ENCODE measurements at places on chromosomes 2 and 18.

DNA sequence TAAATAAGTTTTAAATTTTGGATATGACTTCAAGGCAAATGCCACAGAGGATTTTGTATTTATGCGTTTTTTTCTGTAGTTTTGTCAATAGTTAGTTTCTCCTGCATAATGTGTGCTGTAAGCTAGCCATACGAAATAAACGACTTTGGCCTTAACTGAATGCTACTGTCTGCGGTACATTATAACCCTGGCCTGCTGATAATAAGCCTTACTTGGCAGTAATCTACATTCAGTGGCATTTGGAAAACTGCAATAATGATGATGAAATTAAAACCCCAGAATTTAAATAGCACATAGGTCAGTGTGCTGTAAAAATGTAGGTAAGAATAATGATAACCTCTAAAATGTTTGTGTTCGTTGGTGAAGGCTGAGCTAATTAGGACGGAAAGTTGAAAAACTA, 88.8 kb downstream of the LRP1B start:
- DNase-seq = no peak

DNA sequence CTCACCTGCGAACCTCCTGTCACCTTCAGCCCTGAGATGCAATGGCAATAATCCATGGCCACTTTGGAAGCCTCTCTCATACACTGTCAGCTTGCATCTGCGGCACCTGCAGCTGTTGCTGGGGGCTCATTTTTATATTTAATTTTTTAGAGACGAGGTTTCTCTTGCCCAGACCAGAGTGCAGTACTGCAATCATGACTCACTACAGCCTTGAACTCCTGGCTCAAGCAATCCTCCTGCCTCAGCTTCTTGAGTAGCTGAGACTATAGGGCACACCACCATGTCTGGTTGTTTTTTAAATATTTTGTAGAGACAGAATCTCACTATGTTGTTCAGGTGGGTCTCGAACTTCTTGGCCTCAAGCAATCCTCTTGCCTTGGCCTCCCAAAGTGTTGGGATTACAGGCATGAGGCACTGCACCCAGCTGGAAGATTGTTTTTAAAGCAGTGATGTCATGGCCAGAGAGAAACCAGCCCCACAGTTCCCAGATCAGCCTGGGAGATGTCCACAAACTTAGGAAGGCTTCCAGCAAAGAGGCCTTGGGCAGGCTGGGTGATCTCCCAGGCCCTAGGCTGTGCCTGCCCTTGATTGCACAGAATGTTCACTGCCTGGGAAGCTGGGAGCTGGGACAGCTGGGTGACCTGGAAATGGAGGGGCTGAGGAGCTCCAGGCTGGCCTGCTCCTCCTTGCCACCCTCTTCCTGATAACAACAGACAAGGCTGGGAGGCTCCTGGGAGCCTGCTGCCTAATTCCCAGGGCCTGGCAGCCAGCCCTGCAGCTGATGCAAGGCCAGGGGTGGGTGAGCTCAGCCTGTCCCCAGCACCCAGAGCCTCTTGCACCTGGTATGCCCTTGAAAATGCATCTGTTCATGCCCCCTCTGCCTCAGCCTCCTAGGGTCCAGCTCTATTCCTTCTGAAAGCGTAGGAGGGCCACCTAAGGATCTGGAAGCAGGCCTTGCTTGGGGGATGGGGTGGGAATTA, 27.1 kb downstream of the SH2D6 start:
- DNase-seq = no peak

DNA sequence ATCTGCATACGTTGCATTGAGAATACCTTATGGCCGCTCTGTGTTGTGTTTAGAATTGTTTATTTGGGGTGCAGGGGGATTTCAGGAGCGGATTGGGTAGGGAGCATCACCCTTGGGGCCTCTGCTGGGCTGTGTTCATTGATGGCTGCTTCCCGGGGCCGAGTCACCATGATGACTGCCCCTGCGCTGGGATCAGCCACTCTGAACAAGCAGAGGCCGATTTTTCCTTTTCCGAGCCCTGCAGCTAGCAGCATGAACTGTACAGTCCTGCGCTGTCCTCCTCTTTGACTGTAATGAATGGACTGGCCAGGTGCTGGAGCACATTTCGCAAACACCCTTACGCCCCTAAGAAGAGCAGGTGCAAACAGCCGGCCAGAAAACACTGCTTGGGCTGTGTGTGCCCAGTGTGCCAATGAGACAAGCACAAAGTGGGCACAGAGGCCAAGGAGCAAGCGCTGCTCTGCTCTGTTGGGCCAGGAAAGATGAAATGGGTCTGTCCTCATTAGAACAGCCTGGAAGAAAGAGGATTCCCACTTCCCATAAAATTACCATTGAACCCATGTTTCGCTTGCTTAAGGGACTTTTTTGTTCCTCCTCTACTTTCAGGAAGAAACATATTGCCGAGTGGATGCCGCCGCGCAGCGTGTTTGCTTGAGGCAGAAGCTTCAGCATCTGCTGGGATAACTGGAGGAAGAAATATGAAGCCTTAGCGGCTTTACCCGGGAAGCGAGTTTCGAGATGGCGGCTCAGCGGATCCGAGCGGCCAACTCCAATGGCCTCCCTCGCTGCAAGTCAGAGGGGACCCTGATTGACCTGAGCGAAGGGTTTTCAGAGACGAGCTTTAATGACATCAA, 82.7 kb downstream of the SH3BP4 start:
- no peak for DNase-seq

- no peak for DNase-seq
Measured at GRCh38 chr18:49572611-49573345, 10.9 kb downstream of the LIPG start.

DNA sequence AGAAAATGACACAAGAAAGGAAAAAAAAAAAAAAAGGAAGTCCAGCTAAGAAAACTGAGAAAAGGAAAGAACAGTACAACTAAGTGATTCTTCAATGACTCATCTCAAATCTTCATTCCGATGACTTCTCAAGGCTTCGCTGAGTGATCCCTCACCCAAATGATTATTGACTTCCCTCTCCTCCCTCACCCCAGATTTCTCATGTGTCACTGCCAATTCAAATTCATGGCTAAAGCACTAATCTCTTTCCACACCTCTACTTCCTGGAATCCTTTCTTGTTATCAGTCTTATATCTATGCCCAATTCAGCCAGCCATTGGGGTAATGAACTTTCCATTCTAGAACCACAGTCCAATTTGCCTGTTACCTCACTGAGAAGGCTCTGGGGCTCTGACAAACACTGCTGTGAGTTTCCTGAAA, 7.2 kb upstream of the ABCB11 start:
- DNase-seq = no peak

DNA sequence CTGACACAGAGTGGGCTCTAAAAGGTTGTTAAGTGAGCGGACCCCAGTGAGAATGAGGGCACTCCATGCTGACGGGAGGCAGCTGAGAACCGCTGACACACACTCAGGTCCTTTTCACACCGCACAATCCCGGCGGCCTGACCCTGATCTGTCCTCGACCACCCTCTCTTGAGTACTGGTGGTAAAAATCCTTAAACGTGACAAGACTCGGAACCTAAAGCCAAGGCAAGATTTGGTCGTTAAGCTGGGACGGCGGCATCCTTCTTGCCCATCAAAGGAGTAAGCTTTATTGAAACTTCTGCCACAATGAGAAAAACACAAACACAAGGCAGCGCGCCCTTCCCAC, 569 bp downstream of the TMX3 start:
- DNase-seq = no peak

GRCh38 chr18:13877157-13877556, 38.2 kb downstream of the MC2R start:
- DNase-seq = no peak

DNA sequence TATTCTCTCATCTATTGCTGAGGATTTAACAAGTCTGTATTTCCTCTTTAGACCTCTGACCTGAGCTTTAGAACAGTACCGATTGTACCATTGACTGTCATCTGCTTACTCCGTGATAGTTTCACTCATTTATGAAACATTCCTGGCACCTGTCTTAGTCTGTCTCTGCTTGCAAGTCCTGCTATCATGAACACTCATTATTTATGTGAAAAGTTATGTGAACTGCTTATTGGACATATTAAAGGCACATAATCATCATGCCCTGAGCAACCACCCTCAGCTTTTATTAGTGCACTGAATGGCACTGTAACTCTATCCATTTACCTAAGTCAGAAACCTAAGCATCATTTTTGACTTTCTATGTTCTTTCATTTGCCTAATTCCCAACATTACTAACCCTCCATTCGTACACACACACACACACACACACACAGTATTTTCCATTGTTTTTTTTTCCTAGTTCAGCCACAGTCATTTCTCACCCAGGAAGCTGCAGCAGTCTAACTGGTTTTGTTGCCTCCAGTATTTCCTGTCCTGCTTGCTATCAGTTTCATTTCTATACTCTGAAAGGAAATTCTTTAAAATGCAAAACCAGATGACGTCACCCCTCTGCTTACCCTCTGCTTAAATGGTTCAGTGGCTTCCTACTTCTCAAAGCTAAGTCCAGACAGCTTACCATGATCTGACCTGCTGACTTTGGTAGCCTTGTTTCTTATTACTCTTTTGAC, 146.1 kb downstream of the HAUS1 start:
- DNase-seq = no peak

DNA sequence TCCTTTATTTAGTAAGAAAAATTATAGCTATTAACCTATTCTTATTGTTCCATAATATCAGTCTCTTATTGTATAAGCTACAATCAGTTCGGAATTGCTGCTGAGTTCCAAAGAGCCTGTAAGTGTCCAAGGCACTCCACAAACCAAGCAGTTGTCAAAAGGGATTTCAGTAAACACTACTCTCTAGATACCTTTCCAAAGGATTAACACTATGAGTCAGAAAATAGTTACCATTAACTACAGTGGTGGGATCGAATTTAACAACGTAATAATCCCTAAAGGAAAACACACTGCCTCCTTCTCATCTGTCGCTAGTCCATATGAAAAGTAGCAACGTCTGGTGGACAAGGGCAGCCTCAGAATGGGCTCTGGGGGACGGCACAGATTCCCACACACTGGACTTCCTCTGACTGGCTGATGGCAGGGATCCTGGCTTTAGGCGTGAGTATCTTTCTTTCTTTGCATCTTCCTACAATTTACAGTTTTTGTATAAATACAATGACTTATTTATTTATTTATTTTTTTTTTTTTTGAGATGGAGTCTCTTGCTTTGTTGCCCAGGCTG, 8.8 kb downstream of the TGFBRAP1 start:
- DNase-seq = peak; percentile 84

- DNase-seq = no peak
Measured at GRCh38 chr2:102166189-102166845, 20.5 kb upstream of the IL1RL2 start.

DNA sequence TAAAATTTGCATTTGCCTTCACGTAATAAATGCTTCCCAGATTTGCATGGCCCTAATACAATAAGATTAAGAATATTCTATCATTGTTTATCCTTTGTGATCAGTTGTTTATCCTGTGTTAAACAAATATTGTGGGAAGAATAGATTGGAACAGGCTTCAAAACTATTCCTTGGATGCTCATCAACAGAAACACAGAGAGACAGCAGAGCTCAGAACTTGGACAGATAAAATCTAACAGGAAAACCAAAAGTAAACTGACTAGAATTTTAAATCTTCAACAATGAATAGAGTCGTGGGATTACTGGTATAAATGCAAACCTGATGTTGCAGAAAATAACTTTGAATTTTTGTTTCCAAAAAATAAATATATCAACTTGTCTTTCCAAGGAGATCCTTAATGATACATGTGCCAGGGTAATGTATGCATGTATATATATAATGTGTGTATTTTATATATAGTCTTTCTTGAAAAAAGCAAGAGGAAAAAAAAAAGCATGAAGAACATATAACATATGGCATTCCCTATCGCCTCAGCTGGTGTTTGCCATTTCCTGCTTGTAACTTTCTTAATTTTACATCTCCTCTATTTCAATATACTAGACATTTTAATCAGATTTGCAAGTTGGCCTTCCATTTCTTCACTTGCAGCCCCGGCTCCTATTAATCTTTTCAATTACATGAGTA, 59.9 kb upstream of the TANK start:
- DNase-seq = no peak

DNA sequence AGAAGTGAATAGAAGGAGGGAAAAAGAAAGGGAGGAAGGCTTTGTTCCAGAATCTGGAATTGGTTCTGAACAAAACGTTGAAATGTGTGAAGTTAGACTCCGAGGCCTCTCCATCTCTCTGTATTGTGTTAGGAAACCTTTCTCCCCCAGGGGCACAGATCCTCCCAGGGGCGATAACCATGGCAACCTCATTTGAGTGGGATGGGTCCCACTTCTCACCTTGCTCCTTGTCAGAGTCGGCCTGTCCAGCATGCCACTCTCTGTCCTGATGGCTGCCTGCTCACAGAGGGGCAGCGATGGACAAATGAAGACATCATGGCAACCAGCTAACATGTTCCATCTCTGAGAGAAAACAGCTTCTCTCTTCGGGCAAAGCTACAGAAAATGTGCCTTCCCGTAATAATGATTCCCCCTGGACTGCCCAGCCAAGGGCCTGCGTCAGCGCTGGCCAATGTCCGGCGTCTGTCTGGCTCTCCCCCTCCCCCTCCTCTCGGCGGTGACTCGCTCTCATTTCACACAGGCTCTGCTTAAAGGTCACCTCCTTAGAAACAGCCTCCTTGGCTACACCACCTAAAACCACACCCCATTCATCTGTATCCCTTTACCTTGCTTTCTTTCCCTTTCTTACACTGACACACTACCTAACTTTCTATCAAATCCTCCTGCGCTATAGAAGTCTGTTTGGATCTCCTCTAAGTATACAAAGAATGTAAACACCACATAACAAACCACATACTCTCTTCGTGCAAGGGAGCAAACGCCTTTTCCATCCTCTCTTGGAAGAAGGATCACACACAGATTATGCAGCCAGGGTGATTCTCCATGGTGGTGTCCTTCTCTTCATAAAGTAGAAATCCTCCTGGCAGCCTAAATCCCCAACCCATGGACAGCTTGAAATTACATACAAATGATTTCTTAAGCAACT, 32.1 kb upstream of the TTC39C start:
- peak; percentile 80 for DNase-seq

DNA sequence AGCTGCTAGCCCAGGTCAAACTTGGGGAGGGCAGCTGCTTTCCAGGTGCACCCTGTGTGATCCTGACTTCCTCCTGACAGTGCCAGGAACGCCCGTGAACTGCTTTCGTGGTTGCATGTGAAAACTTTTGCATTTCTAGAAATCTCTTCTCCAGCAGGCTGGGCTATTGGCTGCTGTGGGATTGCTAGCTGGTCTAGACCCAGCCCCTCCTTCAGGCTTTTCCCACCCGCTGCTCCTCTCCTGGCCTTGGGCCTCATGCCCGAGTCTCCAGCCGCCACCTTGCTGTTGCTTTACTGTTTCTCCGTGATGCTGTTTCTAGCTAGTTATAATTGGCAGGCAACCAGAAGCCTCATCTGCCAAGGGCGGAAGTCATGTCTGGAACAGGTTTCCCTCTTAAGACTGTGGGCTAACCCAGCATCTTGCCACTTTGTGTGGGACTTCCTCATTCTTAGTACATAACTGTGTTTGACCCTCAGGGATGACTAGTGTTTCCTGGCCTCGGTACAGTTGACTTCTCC, 27.0 kb upstream of the MGAT4A start:
- no peak for DNase-seq

DNA sequence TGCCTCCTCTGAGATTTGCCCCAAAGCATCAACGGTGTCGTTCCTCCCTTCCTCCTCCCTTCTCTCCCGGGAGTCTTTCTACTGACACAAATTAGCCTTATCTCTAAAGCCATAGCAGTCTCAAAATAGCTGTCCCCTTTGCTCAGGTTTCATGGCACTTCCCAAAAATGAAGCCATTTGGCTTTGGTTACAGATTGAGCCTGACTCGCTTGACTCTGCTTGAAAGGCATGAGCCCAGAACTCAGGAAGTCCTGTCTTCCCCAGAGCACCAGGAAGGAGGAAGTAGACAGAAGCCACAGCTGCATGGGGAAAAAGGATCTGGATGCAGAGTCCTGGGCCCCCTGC, 234.4 kb upstream of the RGPD4 start:
- DNase-seq = no peak

- no peak for DNase-seq
Measured at GRCh38 chr18:49276680-49277079, 183.8 kb downstream of the DYM start.

Data from NCI-H2227 treated with DMSO at 0.1 percent for 48 hours (cell line).